ENCODE measurements at places on chromosomes 16 and 17.

- no peak for DNase-seq
These were observed 41.7 kb downstream of the TIMM22 start for GRCh38 chr17:1038459-1039122.

DNA sequence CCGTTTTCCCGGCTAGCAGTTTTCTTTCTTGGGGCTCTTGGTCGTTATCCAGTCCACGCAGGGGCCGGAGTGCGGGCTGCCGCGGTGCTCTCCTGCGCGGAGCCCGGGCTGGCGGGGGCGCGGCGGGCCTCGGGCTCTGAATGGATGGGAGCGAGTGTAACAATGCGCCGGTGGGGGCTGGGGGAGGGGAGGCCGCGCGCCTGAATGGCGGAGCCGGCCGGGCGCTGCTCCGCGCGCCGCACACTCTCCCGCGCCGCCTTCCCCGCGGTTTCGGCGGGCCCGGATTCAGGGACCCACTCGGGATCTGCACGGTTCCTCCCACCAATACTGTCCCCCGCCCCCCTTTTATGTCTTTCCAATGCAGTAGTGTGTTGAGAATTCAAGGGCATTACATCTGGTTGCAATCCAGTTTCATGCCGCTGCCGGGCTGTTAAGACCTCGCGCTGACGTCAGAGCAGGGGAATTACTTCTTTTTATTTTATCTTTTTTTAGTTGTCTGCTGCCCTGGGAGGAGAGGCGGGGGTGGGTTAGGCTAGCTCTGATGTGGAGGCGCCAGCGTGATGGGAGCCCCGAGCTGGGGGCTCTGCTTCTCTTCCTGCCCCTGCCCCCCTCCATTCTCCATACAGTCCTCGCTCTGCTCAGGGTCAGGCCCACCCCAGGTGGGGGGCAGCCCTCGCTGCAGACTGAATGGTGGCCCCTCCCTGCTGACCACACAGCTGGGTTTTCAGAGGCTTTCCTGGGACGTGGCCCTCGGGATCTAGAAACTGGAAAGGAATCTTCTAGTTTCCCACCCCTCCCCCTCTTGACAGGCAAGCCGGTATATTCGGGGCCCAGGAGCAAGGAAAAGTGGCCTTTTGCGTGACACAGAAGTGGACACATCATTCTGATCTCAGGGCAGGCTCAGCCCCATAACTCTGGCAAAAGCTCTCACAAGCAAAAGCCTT is 1.8 kb downstream of the RAI1 start:
- peak; percentile 41 for DNase-seq

DNA sequence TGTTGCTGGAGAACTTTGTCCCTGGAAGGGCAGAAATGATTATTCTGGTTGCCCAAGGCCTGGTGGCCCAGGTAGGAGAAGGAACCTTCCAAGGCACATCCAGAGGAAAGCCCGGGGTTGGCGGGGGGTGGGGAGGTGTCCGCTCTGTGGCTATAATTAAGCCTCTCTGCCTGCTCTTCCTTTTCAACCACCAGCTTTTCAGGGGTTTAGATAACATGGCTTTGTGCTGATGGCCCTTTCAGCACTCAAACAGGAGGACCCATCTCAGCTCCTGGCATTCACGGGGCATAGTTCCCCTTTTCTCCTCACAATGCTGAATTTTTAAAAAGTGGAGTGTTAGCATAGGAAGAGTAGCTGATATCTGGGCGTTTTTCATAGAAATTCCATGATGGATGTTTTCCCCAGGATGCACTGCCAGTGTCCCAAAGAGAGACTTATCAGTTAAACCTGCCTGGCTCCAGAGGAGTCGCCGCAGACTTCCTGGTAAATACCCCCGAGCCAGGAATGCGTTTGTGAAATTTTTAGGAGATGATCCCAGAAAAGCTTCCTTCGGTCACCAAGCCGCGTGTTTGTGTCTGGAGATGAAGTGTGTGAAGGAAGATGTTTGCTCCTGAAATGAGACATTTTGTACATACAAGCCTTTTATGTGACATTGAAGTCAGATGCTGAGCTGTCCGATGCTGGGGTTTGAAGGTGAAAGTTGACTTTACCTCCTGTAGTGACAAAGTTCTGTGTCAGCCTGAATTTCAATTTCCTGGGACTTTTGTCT is 188.5 kb downstream of the MSI2 start:
- no peak for DNase-seq

DNA sequence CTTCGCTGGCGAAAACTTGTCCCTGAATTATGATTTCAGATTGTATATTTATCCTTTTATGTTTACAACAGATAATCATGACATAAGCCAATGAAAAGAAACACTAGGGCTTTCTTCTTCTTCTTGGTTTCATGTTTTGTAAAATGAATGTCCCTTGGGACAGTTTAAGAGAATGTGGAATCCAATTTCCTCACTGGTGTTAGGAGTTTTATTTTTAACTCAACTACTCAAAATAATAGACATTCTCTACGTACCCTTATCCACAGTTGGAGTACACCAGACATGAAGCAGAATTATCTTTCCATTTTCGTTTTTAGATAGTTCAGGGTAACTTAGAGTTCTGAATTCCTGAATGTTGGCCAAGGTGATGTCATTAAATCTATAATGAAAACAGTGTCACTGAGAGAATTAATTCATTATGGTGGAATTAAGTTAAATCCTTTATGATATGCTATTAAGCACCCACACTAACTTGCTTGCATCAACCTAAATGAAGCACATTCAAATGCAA is 43.4 kb downstream of the IRX6 start:
- no peak for DNase-seq

DNA sequence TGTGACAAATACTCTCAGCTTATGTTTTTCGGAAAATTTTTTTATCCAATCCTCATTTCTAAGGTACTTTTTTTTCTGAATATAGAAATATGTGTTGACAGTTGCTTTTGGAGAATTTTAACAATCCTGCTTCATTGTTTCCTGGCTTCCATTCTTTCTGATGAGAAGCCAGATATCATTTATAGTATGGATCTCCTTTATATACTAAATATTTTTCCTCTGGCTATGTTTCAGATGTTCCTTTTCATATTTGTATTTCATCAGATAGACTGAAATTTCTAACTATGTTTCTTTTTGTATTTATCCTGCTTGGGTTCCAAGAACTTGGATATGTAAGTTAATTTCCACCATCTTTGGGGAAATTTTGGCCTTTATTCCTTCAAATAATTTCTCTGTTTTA is 138.9 kb upstream of the CDH11 start:
- no peak for DNase-seq

- no peak for DNase-seq
These were observed 1.3 kb downstream of the GNAO1 start for GRCh38 chr16:56192635-56192945.

DNA sequence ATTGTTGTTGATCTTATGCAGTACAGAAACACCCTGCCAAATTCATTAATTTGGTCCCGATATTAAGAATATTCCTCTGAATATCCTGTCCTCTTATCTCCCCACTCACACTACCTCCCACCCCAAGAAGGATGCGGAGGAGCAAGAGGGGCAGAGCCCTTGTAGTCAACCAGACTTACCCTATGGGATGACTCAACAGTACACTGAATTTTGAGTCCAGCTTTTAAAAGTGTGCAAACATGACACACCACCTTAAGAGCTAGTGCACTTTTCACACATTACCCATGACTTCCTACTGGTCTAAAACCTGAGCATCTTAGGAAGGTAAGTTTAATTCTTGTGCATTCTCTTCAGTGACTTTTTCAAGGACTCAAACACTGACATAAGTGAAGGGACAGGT is 9.5 kb downstream of the USP22 start:
- DNase-seq, result no peak

All from hematopoietic multipotent progenitor cell treated with erythropoietin and hydrocortisone succinate and interleukin-3 and kit ligand, for 17 days (in vitro differentiated cells).